Left hindlimb (tissue), 1 donor: ENCODE measurements at places on chromosomes 11 and 22.

DNA sequence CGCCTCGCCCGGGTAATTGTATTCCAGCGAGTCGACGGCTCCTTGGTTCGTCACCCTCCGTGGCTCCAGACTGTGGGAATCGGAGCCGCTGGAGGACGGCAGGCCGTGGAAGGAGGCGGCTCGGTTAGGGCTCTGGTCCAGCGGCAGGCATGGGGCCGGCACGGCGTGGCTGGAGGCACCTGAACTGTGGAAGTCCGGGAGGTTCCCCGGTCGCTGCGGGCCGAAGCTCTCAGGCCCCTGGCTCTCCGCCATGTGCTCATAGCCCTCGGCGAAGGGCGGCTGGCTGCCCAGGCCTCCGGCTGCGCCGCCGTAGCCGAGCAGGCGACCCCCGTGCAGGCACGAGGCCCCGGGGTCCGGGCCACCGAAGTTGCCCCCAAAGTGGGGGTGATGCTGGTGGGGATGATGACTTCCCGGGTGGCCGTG is 1.7 kb downstream of the MN1 start:
- no peak for DNase-seq

DNA sequence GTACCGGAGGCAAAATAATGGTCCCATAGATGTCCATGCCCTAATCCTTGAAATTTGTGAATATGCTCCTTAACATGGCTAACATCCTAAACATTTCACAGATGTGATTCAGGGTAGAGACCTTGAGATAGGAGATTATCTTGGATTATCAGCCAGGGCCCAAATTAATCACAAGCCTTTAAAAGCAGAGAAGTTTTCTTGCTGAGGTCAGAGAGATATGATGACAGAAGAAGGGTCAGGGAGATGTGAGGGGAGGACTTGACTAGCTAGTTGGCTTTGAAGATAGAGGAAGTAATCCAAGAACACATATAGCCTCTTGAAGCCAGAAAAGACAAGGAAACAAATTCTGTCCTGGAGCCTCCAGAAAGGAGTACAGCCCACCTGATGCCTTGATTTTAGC is 19.1 kb upstream of the FDX1 start:
- no peak for DNase-seq

GRCh38 chr11:111945198-111945597 is 8.1 kb downstream of the DIXDC1 start:
- DNase-seq, result no peak

DNA sequence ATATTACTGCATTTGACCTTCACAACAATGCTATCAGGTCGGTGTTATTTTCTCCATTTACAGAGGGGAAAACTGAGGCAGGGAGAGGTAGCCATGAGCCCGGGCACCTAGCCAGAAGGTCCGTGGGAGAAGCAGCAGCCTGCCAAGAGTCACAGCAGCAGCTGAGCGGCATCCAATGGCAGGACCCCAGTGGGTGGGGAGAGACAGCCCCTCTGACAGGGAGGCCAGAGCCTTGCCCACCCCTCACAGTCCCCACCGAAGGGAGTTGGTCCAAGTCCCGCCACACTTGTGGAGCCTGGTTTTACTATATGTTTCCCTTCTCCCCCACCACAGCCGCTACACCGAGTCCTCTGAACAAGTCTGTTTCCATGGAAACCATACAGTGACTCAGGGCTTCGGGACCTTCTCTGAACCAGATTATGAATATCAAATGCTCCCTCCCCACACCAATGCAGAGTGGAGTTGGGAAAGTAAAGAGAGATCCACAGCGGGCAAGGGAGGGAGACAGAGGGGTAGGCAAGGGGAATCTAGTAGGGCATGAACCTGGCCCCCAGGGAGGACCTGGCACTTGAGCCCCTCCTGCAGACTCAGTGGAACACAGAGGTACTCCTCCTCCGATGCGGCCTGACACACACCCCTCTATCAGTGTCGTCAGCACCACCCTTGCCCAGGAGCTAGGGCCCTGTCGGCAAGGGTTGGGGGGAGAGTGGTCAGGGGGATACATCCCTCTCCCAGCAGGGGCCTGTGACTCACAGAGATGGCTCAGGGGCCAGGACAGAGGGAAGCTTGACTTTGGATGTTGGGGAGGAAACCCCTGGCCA is 2.5 kb downstream of the CHST1 start:
- peak; percentile 76 for DNase-seq

- no peak for DNase-seq
These were observed 31.8 kb upstream of the NCAM1 start for GRCh38 chr11:112929432-112929831.

DNA sequence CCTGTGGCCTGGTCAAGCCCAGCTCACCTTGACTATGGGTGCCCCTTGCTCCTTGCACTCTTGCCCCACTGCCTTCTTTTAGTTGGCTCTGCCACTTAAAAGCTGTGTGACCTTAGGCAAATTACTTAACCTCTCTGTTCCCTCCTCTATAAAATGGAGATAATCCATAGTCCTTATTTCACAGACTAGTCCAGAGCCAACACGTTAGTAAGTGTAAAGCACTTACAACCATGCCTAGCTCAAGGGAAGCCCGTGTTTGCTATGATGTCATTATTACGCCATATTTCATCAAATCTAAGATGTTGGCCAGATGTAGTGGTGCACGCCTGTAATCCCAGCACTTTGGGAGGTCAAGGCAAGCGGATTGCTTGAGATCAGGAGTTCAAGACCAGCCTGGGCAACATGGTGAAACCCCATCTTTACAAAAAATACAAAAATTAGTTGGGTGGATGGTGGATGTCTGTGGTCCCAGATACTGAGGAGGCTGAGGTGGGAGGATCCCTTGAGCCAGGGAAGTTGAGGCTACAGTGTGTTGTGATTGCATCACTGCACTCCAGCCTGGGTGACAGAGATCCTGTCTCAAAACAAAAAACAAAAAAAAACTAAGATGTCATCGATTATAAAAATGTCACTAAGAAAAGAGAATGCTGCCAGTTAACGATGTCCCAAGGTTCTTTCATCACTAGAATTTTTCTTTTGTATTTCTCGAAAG is 2.3 kb upstream of the CCDC88B start:
- DNase-seq, result no peak

DNA sequence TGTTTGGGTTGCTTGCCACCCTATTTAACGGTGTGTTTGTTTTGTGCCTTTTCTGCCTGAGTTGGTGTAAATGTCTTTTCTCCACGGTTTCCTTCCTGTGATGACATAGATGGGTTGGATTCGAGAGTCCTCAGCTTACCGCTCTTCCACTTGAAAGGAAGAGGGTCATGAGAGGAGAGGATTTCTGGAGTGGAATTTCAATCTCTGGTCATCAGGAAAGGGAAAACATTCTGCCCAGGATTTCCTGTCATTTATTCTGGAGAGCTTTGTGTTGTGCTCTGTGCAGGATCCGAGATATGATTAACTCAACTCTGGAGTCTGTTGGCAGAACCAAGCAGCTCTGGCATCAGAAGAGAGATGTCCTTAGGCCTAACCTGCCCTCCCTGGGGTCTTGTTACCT is 605.2 kb downstream of the NTM start:
- DNase-seq, result no peak

GRCh38 chr11:120334894-120335462 is 1.2 kb upstream of the ARHGEF12 start:
- peak; percentile 65 for DNase-seq

GRCh38 chr11:67301313-67301921 is 1.9 kb upstream of the SSH3 start:
- peak; percentile 32 for DNase-seq

GRCh38 chr11:111684251-111684650 is 81.9 kb downstream of the PPP2R1B start:
- DNase-seq, result no peak

DNA sequence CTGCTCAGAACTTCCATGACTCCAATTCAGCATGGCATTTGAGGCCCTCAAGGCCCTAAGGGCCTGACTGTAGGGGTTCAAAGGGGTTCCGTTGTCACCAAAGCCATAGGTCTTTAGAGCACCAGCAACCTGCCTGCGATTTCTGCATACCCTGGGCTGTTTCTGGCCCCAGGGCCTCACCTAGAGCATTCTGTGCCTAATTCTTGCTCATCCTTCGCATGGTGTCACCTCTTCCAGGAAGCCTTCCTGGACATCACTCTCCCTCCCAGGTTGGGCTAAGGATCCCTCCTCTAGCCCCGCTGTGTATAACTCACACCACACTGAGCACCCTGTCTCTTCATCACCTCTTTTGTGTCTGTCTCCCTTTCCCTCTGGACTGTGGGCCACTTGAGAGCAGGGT is 194.3 kb downstream of the CEP164 start:
- DNase-seq, result no peak

DNA sequence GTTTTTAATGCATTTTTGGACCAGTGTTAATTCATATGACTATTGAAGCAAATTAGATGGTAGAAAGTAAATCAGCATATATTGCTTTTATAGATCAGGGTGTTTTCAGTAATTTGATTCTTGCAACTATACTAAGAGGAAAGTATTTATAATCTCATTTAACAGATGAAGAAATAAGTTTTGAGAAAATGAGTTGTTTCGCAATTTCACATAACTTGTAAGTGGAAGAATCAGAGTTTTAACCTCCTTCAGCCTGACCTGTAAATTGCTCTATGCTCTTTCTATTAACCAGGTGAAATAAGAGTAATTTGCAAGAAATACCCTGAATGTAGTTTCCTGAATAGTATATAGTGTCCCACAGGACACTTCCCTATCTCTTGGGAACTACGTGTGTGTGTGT is 1106.8 kb upstream of the RAG2 start:
- no peak for DNase-seq

GRCh38 chr11:58286249-58286648 is 18.2 kb upstream of the OR10W1 start:
- no peak for DNase-seq

DNA sequence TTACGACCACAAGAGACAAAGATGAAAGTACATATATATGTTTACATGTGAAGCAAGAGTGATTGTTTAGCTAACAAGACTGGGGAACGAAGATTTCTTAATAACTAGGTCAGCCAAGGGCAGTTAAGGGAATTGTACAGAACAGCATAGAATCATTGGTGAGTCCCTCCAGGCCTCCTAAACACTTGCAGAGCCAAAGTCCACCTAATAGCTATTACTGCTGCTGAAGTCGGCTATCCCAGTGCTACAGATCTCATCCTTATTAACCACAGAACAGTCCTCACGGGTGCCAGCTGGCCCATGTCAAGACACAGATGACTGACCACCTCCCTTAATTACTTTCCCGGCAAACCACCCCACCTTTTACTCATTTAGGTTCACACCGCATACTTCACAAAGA is 68.5 kb upstream of the OPCML start:
- DNase-seq, result no peak

DNA sequence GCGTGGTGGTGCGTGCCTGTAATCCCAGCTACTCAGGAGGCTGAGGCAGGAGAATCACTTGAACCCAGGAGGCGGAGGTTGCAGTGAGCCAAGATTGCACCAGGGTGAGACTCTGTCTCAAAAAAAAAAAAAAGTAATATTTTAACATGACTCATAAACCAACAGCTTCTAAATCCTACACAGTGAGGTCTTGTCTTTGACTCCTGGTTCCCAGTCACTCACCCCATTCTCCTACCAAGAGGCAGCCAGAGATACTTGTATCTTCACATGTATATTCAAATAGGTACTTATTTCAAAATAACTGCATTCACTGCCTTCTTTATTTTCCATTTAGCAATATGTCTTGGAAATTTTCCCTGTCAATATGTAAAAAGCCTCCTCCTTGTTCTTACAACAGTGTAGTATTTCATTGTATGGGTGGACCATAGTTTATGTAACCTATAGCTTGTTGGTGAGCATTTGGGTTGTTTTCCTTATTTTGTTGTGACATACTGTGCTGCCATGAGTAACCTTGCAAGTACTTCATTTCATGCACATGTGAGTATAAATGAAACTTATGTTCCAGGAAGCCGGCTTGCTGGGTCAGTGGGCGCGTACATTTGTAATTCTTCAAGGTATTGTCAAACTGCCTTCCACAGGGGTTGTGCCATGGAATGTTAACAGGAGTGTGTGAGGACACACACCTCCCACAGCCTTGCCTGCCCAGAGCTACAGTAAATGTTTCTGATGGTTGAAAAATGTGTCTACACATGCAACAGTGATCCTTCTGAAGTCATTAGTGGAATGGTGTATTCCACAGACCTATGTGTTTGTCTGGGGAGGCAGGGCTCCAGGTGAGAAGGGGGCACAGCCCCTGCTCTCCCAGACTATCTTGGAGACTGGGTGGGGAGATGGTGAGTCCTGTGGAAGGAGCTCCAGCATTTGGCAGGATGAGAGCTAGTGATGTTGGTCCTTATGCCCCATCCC is 47.9 kb downstream of the OSBP2 start:
- no peak for DNase-seq

GRCh38 chr11:45805305-45806071 is 539 bp downstream of the SLC35C1 start:
- DNase-seq, result peak; percentile 59

DNA sequence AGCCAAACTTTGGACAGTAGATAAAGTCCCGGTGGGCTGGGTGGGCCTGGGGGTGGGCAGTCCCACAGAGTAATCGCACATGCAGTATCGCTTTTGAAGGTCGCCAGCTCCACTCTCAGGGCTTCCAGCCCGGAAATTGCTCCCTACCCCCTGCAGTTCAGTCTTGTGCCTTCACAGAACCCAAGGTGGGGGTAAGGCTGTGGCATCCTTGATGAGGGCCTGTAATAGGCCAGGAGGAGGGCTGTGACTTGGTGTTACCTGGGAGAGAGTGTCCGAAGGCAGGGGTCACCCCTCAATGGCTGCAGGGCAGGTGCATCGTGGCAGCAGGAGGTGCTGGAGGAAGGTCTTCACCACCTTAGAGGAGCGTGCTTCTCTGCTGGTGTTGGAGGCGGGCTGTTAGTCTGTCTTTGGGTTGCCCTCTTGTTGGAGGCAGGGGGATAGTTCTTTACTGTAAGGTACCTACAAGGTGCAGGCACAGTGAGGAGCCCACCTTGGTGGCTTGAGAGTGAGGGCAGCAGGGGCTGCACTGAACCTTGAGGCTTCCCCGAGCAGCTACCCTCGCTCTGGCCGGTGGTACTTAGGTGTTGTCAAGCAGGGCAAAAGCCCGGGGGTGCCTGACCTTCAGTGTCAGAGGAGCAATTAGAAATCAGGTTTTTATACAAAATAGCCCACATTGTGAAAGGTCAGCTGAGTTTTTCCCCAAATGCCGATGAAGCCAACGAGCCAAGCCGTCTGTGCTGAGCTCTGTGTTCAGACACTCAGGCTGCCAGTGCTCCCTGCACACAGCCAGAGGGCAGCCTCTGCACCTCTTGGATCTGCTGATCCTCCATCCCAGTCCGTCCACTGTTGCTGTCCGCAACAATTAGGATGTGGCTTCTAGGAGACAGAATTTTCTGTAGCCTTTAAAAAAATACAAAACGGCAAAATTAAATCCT is 21.9 kb downstream of the SAMM50 start:
- no peak for DNase-seq

DNA sequence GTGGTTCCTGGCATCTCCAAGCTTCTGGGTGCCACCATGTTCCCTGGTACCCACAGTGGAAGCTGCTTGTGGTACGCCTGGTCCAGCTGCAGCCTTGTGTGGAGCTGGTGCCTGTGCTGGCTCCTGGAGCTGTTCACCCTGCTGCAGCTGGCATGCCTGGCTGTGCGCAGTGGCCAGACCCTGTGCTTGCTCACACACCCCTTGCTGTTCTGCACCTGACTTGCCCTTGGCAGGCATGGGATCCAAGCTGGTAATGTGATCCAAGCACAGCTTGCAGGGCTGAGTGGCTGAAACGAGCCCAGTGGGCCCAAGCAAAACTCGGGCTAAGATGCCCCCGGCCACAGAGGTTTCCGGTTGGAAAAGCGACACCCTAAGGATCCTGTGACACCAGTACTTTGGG is 104.7 kb upstream of the CLMP start:
- no peak for DNase-seq
